ENCODE measurements at places on chromosomes 7 and 10.
A peak's percentile ranks its signal among the peaks of the same experiment; 100 is the strongest.

- no peak for DNase-seq
These were observed 228.5 kb downstream of the SORCS1 start for GRCh38 chr10:106935978-106936451.

- DNase-seq, result no peak
These were observed 156.5 kb downstream of the EXOC4 start for GRCh38 chr7:133409421-133409820.

GRCh38 chr7:17625043-17625442 is 315.3 kb downstream of the SNX13 start:
- DNase-seq, result peak; percentile 74

DNA sequence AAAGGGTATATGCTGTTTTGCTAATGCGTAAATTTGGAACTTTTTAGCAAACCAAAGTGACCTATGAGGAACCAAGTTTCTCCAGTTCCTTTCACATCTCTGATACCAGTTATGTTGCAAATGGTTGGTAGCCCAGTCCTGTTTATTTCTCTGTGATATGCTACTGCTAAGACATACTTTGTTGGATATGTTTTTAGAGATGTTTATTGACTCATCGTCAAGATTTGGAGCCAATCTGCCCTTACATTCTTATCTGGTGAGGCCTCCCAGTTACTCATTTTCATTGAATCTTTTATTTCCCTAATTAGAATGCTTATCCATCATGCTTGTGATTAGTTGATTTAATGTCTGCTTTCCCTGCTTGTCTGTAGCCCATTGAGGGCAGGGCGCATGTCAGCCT is 58.9 kb downstream of the LRGUK start:
- peak; percentile 75 for DNase-seq

GRCh38 chr7:140126435-140127034 is 50.2 kb downstream of the KDM7A start:
- no peak for DNase-seq

GRCh38 chr7:122299624-122300210 is 4.8 kb downstream of the FEZF1 start:
- DNase-seq, result no peak

GRCh38 chr10:5538892-5539651 is 14.3 kb downstream of the CALML3 start:
- DNase-seq, result peak; percentile 86

- no peak for DNase-seq
These were observed 62.9 kb upstream of the CAMK2B start for GRCh38 chr7:44388089-44388970.
